ENCODE measurements at places on chromosomes 7 and 10.

GRCh38 chr7:5408777-5409176, 14.9 kb downstream of the TNRC18 start:
- DNase-seq: no peak

DNA sequence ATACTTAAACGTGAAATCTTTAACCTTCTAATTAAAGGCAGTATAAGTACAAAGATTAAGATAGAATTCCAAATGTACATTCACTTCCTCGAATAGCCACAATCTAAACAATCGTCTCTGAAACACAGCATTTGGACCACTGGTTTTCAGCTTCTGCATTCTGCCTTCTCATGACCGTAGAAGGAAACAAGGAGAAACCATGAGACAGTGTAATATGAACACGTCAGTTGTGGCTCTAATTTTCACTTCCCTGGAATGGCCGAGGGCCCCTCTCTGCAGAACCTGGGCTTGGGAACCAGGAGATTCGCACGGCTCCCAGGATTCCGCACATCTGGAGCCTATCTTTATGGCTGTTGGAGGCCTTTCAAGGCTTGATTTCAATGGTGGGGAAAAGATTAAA, 189.3 kb downstream of the KLF6 start:
- DNase-seq: no peak

DNA sequence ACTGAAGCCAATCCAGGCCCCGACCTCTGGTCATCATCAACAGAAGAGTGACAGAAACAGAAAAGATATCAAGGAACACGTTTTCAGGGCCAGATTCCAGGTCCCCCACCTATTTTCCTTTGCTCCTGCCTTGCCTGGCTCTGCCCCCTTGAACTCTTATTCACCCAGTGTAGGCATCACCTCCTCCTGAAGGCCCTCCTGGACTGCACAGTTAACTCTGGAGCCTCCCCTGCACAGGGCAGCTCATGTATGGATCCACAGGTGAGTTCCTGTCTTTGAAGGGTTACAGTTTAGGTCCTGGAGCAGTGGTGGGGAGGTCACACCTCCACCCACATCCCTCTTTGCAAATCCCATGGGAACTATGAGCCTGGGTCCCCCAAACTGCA, 163.3 kb upstream of the TNRC18 start:
- no peak for DNase-seq

DNA sequence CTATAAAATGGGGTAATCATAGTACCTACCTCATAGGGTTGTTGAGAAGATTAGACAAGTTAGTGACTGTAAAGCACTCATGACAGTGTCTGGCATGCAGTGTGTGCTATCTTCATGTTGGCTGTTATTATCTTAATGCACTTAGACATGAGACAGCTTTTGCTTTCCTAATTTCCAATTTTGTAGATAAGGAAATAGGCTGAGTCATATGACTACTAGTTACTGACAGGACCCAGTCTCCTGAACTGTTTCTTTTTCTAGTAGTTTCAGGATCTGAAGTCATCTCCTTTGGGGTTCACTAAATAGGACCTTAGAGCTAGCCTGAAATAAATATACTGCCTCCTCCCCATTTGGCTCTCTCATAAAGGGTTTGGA, 74.2 kb downstream of the SNX10 start:
- DNase-seq: no peak

DNA sequence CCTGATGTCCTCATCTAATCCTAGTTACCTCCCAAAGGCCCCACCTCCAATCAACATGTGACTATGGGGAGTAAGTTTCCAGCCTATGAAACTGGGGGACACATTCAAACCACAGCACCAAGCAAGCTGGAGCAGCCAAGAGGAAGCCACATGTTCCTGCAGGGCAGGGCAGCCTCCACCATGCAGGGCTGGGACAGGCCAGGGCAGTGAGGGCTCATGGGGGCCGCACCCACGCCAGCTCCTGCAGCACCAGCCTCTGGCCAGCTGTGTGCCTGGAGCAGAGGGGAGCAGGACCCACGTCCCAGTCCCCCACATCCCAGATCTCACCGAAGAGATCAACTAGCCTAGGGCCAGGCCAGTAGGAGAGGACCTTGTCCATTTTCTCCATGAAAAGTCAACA, 85.9 kb upstream of the INSIG1 start:
- DNase-seq: no peak

GRCh38 chr10:110973400-110973799, 54.0 kb downstream of the SHOC2 start:
- DNase-seq: no peak

GRCh38 chr7:117048114-117048866, 95.0 kb downstream of the ST7 start:
- DNase-seq: no peak

DNA sequence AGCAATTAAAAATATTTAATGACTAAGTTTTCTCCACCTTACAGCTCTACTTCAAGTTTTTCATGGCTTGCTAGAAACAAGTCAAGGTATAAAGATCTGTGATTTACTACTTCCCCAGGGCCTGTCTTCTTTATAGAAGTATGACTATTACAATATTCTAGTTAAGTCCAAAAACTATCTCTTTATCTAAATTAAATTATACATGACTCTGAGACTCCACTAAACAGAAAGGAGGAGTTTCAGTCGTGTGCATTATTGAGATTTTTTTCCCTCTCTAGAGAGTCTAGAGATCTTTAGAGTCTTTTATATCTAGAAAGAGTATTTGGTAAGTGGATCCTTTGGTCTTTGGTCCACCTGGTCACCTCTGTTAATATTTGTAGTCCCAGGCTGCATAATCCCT, 100.7 kb downstream of the SEMA3E start:
- no peak for DNase-seq

DNA sequence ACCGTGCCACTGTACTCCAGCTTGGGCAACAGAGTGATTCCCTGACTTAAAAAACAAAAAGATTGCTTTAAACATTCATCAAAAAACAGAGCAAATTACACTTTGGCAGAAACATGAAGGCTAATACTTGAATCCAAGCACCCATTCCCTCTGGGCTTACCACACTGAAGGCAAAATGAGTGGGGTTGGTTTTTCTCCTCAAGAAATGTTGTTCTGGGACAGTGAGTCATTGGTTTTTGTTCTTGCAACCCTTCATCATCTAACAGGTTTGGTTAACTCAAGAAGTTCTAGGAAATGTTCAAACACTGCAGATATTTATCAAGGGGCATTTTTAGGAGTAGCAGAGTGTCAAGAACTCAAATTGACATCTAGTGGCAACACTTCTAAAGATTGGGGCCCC, 60.5 kb downstream of the KIAA1217 start:
- no peak for DNase-seq

- no peak for DNase-seq
Observed at GRCh38 chr10:47165711-47166404, 134.1 kb upstream of the GDF10 start.

- DNase-seq: no peak
Observed at GRCh38 chr7:8379264-8379663, 54.1 kb upstream of the NXPH1 start.

DNA sequence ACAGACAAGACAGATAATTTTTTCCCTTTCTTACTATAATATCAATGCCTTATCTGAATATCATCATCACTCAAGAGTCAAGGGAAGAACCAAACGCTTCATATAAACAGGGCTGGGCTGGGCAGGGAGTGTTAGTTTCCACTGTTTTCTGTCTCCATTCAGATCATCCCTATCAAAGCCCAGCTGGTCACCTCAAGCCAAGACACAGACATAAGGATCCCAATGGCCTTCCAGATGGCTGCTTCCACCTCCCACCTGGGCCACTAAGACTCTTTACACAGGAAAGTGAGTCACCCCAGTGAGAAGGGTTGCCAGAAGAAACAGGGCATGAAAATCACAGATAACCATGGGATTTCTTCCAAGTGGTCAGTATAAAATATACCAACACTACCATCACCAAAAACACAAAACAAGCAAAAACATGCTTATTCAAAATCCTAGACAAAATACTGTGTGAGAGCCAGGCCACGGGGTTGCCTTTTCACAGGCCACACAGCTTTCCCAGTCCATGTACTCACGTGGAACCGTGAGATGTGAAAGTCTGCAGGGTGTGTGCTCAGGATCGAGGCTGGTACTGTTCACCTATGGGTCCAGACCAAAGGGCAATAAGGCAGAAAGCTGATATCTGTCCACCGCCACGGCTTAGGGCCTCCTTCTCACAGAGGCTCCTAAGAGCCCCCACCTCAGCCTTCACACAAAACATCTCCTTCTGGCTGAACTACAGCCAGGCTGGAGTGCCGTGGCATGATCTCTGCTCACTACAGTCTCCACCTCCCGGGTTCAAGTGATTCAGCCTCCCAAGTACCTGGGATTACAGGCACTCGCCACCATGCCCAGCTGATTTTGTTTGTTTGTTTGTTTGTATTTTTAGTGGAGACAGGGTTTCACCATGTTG, 5.7 kb downstream of the PRSS1 start:
- no peak for DNase-seq

- no peak for DNase-seq
Observed at GRCh38 chr10:48879451-48879850, 60.2 kb downstream of the LRRC18 start.

GRCh38 chr10:106815427-106816043, 349.0 kb downstream of the SORCS1 start:
- no peak for DNase-seq

DNA sequence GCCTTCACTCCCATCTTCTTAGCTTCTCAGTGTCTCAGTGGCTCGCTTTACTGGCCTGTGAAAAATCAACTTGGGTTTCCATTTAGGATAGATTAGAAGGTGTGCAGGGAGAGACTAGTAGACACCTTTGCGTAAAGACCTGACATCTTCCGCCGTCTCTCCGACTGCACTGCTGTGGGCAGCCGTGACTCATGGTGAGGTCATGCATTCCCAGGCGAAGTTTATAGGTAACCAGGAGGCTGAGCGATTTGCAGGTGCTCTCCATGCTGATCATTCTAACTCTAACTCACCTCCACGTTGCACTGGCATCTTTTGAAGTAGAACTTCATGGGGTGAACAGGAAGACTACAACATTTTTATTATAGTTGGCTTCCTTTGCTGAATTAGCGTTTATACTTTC, 68.0 kb upstream of the ZNF438 start:
- DNase-seq: no peak

DNA sequence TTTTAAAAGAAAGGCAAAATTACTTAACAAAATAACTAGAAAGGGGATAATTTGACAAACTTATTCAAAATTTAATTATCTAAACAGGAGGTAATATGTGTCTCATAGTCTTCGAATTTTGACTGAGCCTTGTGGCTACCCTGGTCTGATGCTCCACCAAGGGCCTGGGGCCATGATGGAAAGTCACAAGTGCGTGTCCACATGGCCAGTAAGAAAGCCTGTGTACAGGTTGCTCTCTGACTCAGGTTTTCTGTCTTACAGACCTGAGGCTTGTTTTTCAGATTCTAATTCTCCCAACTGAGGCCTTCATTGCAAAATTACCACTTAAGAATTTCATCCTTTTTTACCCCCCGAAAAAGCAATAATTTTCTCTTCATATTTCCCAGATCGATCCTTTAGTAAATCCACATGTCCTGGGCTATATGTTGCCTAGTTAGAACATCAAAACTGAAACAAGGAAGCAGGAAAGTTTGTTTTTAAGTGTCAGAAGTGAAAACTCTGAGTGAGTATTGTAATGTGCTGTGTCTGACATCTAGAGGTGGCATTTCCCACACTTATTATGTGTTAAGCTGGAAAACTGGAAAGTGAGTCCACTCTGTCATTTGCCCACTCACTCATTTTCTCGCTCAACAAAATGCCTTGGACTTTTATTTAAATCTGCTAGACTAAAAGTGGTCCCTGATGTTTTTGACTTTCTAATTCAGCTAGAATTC, 10.0 kb downstream of the CYP3A43 start:
- DNase-seq: no peak

- no peak for DNase-seq
Observed at GRCh38 chr10:686155-686931, 3.1 kb downstream of the DIP2C start.

GRCh38 chr7:77247206-77247850, 47.7 kb upstream of the FGL2 start:
- peak; percentile 57 for DNase-seq

- no peak for DNase-seq
Observed at GRCh38 chr10:101919026-101919770, 75.6 kb upstream of the KCNIP2 start.

- DNase-seq: no peak
Observed at GRCh38 chr10:815338-816090, 116.0 kb downstream of the LARP4B start.

DNA sequence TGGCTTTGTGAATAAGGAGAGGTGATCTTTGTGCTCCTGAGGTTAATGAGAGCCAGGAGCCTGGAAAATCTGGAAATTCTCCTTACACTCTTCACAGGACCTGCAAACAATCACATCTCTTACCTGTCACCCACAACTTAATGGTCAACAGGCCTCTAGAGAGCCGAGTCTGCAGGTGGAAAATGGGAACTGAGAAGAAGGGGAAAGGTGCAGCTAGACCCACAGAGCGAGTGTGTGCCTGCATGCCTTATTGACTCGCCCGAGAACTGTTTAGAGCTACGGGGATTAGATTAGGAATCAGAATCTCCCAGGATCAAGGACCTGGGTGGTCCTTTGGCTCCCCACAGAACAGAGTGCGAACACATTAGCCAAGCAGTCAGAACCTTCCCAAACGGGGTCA, 329.6 kb downstream of the PTEN start:
- no peak for DNase-seq

DNA sequence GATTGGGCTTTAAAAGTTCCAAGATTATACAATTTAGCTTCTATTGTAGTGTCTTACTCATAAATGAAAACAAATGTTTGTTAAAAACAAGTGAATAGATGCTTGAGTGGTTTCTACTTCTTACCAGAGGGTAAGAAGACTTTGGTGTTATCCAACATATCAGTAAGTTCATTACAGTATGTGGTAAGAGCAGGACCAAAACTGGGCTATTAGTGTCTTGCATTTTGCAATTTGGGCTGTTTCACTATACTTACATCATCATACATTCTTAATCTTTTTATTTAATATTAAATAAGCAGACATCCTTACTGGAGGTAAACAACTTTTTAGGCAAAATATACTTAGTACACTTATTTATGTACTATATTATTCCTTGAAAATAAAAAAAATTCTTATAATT, 248.4 kb upstream of the HGF start:
- no peak for DNase-seq

DNA sequence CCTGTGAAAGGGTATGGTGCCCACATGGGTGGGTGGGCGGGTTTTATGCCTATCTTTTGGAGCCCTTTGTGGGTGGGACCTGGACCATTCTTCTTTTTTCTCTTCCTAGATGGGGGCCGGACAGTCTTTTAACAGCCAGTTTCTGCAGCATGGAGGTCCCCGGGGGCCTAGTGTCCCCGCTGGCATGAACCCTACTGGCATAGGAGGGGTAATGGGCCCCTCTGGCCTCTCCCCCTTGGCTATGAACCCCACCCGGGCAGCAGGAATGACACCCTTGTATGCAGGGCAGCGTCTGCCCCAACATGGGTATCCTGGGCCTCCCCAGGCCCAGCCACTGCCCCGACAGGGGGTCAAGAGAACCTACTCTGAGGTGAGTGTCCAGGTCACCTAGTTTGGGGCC, 9.1 kb downstream of the ZMIZ2 start:
- DNase-seq: no peak

GRCh38 chr10:89701242-89702120, at the start of gene KIF20B:
Gene KIF20B, plus strand, starts transcription at chr10:89701590. Its CDS starts 3,705 bp downstream, at chr10:89705295.
- peak; percentile 93 for DNase-seq

Data from T-helper 22 cell (primary cell).